ENCODE measurements at places on chromosomes 12 and 14.

GRCh38 chr12:102879144-102879763 lies 37.8 kb downstream of the PAH start:
- H3K4me1 ChIP-seq = no peaks in the 10 kb centered on the region
- H3K27ac ChIP-seq = no peak overlapping the region
- no peaks in the 10 kb centered on the region for H3K36me3 ChIP-seq
- peaks cover 29% of the 10 kb centered on the region for H3K27me3 ChIP-seq
- H3K4me3 ChIP-seq = no peak overlapping the region
- no peak for DNase-seq

- H3K4me3 ChIP-seq = no peak overlapping the region
- no peak overlapping the region for H3K27ac ChIP-seq
- no peaks in the 10 kb centered on the region for H3K36me3 ChIP-seq
Measured at GRCh38 chr12:95417372-95417771, 56.6 kb upstream of the METAP2 start.

DNA sequence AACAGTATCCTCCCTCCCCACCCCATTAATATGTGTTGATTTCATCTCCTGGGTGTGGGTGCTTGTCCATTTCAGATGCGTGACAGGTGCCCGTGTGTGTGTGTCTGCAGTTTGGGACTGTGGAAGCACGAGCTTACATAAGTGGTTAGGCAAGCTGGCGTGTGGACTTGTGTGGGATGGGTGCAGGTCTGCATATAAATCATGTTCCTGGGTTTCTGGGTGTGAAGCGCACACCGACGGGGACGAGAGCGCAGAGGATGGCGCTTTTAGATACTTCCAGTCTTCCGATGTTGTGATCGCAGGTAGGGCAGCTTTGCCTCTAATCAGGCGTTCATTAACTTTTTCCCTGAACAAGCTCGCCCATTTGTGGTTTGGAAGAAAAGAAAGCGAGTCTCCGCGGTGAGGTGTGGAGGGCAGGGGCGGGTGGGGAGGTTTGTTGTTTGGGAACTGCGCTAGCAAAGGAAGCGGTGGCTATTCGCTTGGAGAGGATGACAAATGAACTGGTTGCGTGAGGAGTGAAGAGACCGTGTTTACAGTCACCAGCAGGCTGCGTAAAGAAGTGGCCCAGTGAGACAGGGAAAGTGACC lies 865 bp downstream of the RGS6 start:
- no peak overlapping the region for H3K4me3 ChIP-seq
- no peak overlapping the region for H3K27ac ChIP-seq
- peaks cover 88% of the 10 kb centered on the region for H3K27me3 ChIP-seq
- H3K4me1 ChIP-seq = peaks cover 5% of the 10 kb centered on the region

GRCh38 chr12:123059500-123059899 lies 79.0 kb downstream of the ARL6IP4 start:
- H3K4me1 ChIP-seq = peaks cover 19% of the 10 kb centered on the region
- H3K27ac ChIP-seq = no peak overlapping the region

DNA sequence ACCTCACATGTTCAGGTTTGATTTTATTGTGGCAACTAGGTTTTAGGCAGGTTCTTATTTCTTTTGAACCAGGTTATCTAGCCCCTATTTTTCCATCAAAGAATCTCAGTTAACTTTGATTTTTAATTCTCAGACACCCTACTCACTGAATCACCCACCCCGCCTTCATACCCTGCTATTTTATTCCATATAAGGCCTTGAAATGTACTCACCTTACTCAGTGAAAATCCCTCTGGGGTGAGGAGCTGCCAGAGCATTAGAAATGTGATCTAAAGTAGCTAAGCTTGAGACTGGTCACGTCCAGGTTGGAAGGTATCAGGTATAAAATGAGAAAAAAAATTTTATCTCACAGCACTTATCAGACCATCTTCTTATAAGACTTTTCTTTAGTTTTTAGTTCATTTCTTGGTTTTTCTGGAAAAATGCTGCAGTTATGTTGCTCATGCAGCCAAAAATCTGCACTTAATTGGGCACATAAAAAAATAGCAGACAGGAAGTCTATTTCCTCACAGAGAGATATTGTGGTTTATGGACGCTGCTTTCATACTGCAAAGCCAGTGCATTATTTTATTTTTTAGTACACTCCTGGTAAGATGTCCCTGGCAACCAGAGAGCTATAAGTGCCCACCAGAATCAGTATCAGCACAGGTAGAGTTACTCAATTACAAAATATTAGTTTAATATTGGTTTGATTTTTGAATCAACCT lies 101.5 kb upstream of the CCDC91 start:
- DNase-seq = no peak
- no peaks in the 10 kb centered on the region for H3K4me1 ChIP-seq
- H3K36me3 ChIP-seq = no peaks in the 10 kb centered on the region
- no peak overlapping the region for H3K27ac ChIP-seq

DNA sequence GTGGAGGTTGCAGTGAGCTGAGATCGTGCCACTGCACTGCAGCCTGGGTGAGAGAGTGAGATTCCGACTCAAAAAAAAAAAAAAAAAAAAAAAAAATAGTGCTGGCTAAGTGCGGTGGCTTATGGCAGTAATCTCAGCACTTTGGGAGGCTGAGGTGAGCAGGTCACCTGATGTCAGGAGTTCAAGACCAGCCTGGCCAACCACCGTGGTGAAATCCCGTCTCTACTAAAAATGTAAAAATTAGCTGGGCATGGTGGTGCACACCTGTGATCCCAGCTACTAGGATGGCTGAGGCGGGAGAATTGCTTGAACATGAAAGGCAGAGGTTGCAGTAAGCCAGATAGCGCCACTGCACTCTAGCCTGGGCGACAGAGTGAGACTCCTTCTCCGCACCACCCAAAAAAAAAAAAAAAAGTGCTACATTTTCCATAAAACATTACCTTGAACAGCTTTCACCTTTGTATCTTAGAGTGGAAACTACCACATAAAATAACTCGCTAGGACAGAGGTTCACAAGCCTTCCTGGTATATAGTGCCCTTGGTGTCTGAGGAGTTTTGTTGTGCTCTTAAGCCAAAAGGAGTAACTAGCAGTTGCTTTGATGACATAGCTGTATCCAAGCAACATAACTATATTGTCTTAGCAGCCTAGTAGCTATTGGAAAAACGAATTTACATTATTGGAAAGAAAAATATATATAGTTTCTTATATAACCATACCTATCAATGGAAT lies 11.1 kb downstream of the PTGES3 start:
- peak overlapping the region; percentile 51 for H3K27ac ChIP-seq
- no peaks in the 10 kb centered on the region for H3K27me3 ChIP-seq
- DNase-seq = no peak
- peaks cover 54% of the 10 kb centered on the region for H3K36me3 ChIP-seq
- H3K4me1 ChIP-seq = peaks cover 54% of the 10 kb centered on the region

- H3K27me3 ChIP-seq = no peaks in the 10 kb centered on the region
- no peak overlapping the region for H3K4me3 ChIP-seq
- H3K36me3 ChIP-seq = no peaks in the 10 kb centered on the region
Measured at GRCh38 chr12:40473962-40474361, 218.3 kb upstream of the CNTN1 start.

- H3K4me1 ChIP-seq = peaks cover 57% of the 10 kb centered on the region
- no peaks in the 10 kb centered on the region for H3K27me3 ChIP-seq
- DNase-seq = no peak
- H3K4me3 ChIP-seq = peak overlapping the region; percentile 90
- H3K36me3 ChIP-seq = peaks cover 43% of the 10 kb centered on the region
Measured at GRCh38 chr14:73739899-73740617, 25.9 kb upstream of the PNMA1 start.

- peaks cover 1% of the 10 kb centered on the region for H3K36me3 ChIP-seq
- H3K4me1 ChIP-seq = peaks cover 31% of the 10 kb centered on the region
- no peak overlapping the region for H3K27ac ChIP-seq
- no peak overlapping the region for H3K4me3 ChIP-seq
- peaks cover 32% of the 10 kb centered on the region for H3K27me3 ChIP-seq
- DNase-seq = no peak
Measured at GRCh38 chr14:54774824-54775223, 127.8 kb downstream of the GCH1 start.

DNA sequence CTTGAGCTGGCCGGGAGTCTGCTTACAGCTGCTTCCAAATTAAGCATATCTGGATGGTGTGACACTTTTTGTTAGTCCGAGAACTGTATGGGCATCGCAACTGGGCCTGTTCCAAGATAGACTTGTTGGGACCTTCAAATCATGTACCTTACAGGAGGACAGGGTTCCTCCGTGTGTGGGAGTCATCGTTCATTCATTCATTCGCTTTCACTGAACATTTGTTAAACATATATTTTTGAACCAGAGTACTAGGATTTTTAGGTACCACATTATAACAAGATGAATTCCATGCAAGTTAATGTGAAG lies 387 bp upstream of the IPO8 start:
- H3K4me1 ChIP-seq = peaks cover 35% of the 10 kb centered on the region
- no peak for DNase-seq
- peak overlapping the region; percentile 95 for H3K4me3 ChIP-seq
- peaks cover 5% of the 10 kb centered on the region for H3K36me3 ChIP-seq
- no peaks in the 10 kb centered on the region for H3K27me3 ChIP-seq

GRCh38 chr12:65656891-65657351 lies 167.4 kb upstream of the HMGA2 start:
- no peaks in the 10 kb centered on the region for H3K4me1 ChIP-seq
- H3K36me3 ChIP-seq = no peaks in the 10 kb centered on the region
- H3K4me3 ChIP-seq = no peak overlapping the region
- DNase-seq = no peak
- H3K27me3 ChIP-seq = peaks cover 39% of the 10 kb centered on the region
- no peak overlapping the region for H3K27ac ChIP-seq

DNA sequence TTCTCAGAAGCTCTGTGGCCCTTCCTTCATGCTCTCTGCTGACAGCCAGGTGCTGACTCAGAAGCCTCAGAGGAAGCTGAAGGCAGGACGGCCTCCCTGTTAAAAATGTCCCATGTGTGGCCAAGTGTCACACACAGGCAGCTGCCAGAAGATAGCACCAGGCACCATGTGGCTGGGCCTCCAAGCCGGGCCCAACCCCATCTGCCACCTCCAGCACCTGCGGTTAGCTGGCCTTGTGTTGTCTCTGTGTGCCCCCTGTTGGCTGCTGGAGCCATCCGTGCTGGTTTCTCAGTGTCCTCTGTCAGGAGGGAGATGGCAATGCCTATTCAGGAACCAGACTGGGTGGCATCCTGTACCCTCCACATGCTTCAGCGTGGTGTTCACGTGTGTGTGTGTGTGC lies 63.2 kb downstream of the TSPAN11 start:
- H3K4me3 ChIP-seq = no peak overlapping the region
- H3K4me1 ChIP-seq = no peaks in the 10 kb centered on the region
- H3K27ac ChIP-seq = no peak overlapping the region
- DNase-seq = no peak
- H3K27me3 ChIP-seq = peaks cover 8% of the 10 kb centered on the region
- no peaks in the 10 kb centered on the region for H3K36me3 ChIP-seq

DNA sequence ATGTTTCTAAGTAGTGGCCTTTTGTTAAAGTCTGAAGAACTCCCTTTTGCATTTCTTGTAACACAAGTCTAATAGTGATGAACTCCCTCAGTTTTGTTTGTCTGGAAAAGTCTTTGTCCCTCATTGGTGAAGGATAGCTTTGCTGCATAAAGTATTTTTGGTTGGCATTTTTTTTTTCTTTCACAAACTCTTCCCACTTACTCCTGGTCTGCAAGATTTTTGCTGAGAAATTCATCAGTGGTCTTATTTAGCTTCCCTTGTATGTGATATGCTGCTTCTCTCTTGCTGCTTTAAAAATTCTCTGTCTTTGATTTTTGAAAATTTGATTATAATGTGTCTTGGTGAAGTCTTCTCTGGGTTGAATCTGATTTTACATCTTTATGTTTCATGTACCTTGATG lies 22.7 kb downstream of the TRMT5 start:
- no peak overlapping the region for H3K27ac ChIP-seq
- H3K4me3 ChIP-seq = no peak overlapping the region
- peaks cover 1% of the 10 kb centered on the region for H3K36me3 ChIP-seq
- no peaks in the 10 kb centered on the region for H3K27me3 ChIP-seq
- H3K4me1 ChIP-seq = peaks cover 5% of the 10 kb centered on the region

GRCh38 chr12:1808798-1809480 lies 11.4 kb upstream of the LRTM2 start:
- no peak overlapping the region for H3K4me3 ChIP-seq
- peaks cover 7% of the 10 kb centered on the region for H3K4me1 ChIP-seq
- no peak for DNase-seq
- no peak overlapping the region for H3K27ac ChIP-seq
- no peaks in the 10 kb centered on the region for H3K36me3 ChIP-seq
